Tracheal epithelial cell (primary cell): ENCODE measurements at places on chromosomes 16 and 17. TPM values are rescaled to one million over a fixed set of nuclear protein-coding genes. Genes with fewer than 3 reads are reported as not detected.

The HLF gene
- under 0.01 and 0.24 TPM in 2 replicates for total RNA-seq

The NOD2 gene
- 4.5 and 14.0 TPM in 2 replicates for total RNA-seq

The KRT38 gene
- not detected in 2 replicates for total RNA-seq

The DNAH9 gene
- total RNA-seq = 0.43 TPM in 1 of 2 replicates, not detected in the other

The OTOP2 gene
- not detected in 2 replicates for total RNA-seq

The ZSCAN10 gene
- total RNA-seq = not detected in 2 replicates

The NPIPB9 gene
- 1.2 TPM in 1 of 2 replicates, not detected in the other for total RNA-seq

The OR2C1 gene
- 0.24 TPM in 1 of 2 replicates, not detected in the other for total RNA-seq

The BRD7 gene
- 34.9 and 37.7 TPM in 2 replicates for total RNA-seq

The PLA2G10 gene
- total RNA-seq = 0.64 TPM in 1 of 2 replicates, not detected in the other

The ADORA2B gene
- 34.7 and 45.6 TPM in 2 replicates for total RNA-seq

The MYH2 gene
- not detected in 2 replicates for total RNA-seq

The TM4SF5 gene
- total RNA-seq = not detected in 2 replicates

The CHP2 gene
- 0.24 and 1.3 TPM in 2 replicates for total RNA-seq

The WNT9B gene
- not detected in 2 replicates for total RNA-seq

The DHRS7C gene
- total RNA-seq = not detected in 2 replicates

The SLC5A10 gene
- total RNA-seq = under 0.01 TPM in 1 of 2 replicates, not detected in the other

The BAIAP3 gene
- 0.24 and 0.85 TPM in 2 replicates for total RNA-seq

The HAP1 gene
- 1.2 and 1.3 TPM in 2 replicates for total RNA-seq

The MPV17L gene
- 0.72 and 5.8 TPM in 2 replicates for total RNA-seq

The TBC1D28 gene
- total RNA-seq = not detected in 2 replicates

The CDK5RAP3 gene
- total RNA-seq = 42.4 and 43.5 TPM in 2 replicates
